ENCODE measurements at places on chromosomes 16 and 17.

DNA sequence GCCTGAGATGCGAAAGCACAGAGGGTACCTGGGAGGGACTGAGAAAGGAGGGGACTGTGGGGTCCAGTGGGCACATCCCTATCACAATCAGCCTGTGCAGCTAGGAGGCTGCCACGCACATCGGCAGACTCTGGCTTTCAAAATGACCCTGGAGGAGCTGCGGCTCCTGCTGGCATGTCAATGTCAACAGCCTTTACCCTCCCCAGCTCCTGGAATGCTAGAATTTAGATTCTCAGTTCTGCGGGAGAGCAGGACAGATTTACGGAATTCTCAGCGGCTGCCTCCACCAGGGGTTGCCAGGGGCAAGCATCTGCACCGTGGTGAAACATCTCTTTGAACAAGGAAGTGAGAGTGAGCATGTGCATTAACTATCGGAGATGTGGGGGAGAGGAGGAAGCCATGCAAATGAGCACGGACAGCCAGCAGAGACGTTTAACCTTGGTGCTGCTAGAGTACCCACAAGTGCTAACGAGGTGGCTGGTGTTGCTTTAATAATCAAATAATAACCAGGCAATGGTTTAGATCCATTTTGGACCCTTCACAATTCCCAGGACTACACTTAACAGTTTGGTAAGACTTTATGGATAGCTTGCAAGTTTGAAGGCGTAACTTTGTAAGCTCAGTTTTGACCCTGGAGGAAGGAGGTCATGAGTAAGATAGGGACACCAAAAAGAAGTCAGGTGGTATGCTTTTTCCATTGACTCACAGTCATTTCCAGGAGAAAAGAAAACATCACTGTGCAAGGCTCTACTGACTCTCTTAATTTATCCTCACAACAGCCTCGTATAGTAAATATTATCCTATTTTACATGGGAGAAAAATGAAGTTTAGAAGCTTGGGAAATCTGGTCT is 54.1 kb downstream of the XYLT1 start:
- DNase-seq = peak; percentile 19

DNA sequence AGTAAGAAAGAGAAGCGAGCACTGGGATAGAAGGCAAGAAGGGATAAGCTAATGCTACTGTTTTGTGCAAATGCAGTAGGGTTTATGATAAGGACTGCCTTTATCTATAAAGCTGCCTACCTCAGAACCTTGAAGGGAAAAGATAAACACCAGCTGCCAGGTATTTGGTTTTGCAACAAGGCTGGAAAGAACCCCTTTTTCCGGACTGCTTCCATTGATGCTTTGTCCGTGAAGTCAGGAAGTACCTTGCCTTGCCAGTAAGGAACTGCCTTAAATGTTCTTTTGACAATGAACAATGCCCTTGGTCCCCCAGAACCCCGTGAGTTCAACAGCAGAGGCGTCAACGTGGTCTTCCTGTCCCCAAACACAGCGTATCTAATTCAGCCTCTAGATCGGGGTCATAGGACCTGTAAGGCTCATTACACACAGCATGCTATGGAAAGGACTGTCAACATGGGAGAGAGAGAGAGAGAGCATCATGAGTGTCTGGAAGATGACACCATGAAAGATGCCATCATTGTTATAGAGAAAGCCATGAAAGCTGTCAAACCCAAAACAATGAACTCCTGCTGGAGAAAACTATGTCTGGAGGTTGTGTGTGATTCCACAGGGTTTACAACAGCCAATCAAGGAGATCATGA is 113.4 kb downstream of the ANKRD11 start:
- DNase-seq = no peak

DNA sequence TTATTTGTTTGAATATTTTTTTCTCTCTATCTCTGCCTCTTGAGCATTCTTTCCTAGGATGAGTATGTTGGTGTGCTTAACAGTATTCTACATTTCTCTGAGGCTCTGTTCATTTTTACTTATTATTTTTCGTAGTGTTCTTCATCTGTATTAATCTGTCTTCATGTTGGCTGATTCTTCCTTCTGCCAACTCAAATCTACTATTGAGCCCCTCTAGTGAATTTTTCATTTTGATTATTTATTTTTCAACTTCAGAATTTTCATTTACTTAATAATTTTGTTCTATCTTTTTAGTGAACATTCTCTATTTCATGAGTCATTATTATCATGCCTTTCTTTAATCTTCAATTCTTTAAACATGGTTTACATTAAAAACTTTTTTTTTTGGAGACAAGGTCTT is 3.2 kb upstream of the ST6GALNAC1 start:
- no peak for DNase-seq

- DNase-seq = no peak
Measured at GRCh38 chr16:54411544-54411943, 125.0 kb upstream of the IRX3 start.

DNA sequence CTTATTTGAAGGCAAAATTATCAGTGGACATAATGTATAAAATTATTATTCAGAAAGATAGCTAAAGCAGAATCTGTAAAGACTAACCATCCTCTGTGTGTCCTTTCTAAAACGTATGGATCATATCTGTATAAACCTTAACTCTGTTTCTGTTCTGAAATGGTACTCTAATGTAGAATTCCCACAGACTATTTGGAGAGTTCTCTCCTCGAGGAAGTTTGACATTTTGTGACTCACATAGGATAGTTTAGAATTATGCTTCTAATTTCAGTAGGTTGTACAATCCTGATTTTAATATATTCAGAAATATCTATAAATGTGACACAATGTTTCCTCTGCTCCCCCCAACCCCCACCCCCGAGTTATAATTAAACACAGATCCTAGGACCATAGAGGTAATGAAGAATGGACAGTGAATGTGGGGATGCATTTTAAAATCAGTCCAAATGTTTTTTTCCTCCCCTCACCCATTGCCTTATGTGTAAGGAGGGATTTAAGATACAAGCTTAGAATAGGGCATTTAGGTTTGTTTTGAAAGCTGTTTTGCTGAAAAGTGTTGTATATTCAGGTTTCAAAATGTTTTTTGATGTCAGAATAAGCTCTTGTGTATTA is 66.8 kb downstream of the BCAS3 start:
- DNase-seq = no peak

GRCh38 chr16:76121636-76122035 is 155.6 kb upstream of the CNTNAP4 start:
- DNase-seq = no peak

GRCh38 chr17:19686400-19687090 is 29.8 kb downstream of the SLC47A2 start:
- DNase-seq = no peak

GRCh38 chr17:77501101-77501566 is 360.4 kb downstream of the SEC14L1 start:
- no peak for DNase-seq

DNA sequence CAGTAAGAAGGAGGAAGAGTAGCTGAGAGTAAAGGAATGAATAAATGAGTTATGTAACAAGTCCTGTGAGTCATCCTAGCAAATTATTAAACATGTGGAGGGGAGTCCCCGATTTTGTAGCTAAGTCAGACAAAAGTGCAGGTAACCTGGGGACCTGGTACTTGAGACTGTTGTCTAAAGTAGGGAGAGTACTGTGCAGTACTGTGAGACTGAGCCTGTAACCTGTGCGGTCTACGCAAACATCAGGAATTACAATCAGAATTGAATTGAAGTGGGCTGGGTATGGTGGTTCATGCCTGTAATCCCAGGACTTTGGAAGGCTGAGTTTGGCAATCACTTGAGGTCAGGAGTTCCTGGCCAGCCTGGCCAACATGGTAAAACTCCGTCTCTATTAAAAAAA is 35.7 kb downstream of the IKZF3 start:
- no peak for DNase-seq

DNA sequence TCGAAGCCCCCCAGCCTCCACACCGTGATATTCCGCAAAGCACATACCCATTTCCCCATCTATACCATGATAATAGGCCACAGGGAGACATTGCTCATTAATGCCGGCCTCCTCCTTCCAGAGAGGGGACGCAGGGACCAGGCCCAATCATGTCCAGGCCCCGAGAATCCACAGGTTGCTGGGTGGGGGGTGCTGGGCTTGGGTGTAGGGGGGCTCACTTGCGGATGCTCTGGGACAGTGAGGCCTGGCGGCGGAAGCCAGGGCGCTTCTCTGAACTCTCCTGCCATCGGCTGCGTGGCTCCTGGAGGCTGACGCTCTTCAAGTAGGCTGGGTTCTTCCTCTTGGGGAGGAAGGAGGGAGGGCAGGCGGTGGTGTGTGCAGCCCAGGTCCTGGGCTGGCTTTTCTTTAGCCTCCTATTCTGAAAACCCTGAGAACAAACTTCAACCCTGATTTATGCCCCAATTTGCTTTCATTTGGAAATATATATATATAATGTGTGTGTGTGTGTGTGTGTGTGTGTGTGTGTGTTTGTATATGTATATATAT is 12.2 kb downstream of the AANAT start:
- DNase-seq = no peak

DNA sequence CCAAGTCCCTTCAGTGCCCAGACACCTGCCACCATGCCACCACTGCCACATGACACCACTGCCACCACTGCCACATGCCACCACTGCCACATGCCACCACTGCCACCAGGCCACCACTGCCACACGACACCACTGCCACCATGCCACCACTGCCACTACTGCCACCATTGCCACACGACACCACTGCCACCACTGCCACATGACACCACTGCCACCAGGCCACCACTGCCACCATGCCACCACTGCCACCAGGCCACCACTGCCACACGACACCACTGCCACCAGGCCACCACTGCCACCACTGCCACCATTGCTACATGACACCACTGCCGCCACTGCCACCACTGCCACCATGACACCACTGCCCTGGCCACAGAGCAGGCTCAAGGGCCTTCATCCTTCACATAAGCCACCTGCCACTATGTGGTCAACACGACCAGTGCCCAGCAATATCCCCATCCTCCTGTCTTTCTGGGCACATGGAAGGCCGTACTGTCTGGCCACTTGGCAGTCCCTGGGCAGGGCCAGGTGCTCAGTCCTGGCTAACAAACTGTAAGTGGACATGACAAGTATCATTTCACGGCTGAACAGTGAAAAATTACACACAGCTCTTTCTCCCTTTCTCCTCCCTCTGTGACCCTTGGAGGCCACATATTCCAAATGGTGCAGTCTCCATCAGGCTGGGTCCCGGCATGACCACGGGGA is 33.1 kb downstream of the ABR start:
- no peak for DNase-seq

DNA sequence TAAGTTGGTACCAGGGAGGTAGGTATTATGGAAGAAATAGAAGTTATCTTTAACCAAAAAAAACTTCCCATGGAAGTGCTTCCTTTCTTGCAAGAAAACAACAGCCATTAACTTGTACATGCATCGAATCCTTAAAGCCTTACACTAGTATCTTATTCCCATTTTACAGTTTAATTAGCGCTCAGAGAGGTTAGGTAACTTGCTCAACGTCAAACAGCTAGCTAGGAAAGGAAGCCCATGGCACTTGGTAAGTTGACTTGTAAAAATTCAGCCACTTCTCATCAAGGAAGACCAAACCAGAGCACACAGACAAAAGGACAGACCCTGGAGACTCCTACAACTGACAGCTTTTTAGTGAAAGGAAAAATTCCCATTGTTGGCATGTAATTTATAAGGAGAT is 3.5 kb upstream of the NTAN1 start:
- no peak for DNase-seq

- no peak for DNase-seq
Measured at GRCh38 chr16:61413021-61413420, 623.2 kb downstream of the CDH8 start.

DNA sequence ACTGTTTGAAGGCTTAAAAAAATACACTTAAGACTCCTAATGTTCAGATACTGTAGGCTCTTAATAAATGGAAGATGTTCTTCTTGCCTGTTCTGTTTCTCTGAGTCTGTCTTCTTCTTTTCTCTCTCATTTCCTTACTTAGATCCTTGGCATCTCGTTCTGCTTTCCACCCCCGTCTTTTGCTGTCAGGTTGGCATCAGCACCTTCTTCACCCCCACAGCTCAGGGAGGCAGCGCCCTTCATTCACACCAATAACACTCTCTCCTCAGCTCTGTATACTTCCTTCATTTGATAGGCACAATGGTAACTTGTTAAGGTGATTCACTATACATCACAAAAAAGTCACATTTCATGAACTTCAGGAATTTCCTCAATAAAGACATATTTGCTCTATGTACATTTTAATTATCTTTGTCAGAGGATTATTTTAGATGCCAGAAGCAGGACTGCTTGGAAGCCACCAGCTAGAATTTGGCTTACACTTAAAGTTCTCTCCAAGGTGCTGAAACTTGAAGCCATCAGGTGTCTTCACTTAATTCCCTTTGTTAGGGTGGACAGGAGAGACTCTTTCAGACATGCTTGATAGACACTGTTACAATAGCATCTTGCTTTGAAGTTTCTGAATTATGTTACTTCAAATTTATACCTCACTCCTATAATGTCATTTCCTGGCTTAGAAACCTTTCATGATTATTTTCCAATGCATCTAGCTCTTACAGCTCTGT is 670.1 kb upstream of the C16orf82 start:
- no peak for DNase-seq

- DNase-seq = no peak
Measured at GRCh38 chr17:39365872-39366271, 35.6 kb downstream of the FBXL20 start.

Measured in activated T-helper 9 cell treated with anti-CD3 and anti-CD28 coated beads, Interleukin-2, amount 50 U/mL, for 16 hours (primary cell).